Activated naive CD4-positive, alpha-beta T cell treated with anti-CD3 and anti-CD28 coated beads for 36 hours (primary cell): ENCODE measurements at places on chromosomes 3 and 15.

- no peak for DNase-seq
These were observed 240.6 kb upstream of the GOLIM4 start for GRCh38 chr3:168336276-168336675.

DNA sequence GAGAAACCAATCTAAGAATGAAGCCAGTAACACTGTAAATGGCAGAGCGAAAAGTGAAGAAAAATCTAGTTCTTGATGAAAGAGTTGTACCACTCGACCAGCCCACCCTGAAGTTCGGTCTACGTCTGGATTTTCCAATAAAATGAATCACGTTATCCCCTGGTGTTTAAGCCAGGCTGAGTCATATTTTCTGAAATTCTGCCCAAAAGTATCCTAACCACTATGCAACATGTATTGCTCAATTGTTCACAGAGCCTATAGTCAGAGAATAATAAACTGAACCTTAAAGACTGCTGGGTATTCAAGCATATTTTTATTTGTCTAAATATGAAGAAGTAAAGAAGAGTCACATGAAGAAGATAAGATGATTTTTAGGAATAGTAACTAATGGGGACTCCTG, 245.7 kb downstream of the FGF12 start:
- no peak for DNase-seq

DNA sequence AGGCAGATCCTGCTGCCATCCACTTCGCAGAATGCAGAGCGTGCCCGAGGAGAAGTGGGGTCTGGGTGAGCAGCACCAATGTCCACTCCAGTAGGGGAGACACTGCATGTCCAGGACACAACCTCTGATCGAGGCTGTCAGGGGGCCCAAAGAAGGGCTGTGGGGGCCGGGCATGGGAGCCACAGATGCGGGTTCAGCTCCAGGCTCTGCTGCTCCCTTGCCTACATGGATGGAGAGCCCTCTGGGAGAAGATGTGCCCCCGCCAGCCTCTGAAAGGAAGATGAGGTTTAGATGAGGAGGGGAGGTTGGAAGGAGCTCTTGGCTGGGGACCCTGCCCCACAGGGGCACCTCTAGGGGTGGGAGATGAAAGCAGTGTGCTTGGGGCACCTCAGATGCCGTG, 75.4 kb downstream of the KLF13 start:
- no peak for DNase-seq

GRCh38 chr3:23821858-23822257, 16.1 kb downstream of the UBE2E1 start:
- DNase-seq = no peak

GRCh38 chr3:54987719-54988118, 59.9 kb upstream of the LRTM1 start:
- DNase-seq = no peak

DNA sequence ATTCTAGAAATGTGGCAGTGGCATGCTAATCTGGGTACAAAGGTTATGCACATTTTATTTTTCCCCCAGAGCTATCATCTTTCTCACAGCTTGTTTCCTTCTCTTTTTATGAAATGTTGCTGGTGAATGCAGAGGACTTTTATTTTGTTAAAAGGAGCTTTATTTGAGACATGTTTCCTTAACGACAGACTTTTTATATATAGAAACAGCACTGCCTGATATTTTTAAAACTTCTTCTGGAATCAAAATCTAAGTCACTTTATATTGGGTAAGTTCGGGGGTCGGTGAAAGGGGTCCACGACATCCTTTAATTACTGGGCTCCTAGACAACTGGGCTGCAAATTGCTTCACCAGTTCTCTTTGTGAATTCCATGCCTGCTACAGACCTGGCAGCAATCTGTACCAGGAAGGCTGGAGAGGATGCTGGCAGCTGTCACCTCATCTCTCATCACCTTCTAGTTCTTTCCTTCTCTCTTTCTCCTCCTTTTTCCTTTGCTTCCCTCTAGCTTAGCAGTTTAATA, 464.7 kb downstream of the PDCD6IP start:
- no peak for DNase-seq

DNA sequence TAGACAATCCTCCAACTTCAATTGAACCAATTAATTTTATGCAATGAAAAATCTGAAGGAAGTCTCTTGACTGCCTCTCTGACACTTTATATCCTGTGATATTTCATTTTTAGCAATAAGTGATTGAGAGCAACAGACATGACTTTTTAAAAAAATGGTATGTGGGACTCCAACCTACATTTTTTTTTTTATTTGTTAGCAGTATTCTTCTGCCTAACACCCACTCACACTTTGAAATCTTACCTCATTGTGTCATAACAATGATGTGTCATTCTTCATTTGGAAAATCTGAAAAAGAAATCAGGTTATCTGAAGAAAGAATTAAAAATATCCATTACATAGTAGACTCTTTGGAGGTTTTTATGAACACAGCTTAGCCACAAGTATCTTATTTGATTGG, 541.3 kb upstream of the KCNMB2 start:
- no peak for DNase-seq

GRCh38 chr3:46865031-46865507, 1.8 kb upstream of the MYL3 start:
- no peak for DNase-seq

GRCh38 chr3:111939873-111940272, 39.0 kb upstream of the ABHD10 start:
- DNase-seq = no peak
